ENCODE measurements at places on chromosomes 5 and 9.
A peak's percentile ranks its signal among the peaks of the same experiment; 100 is the strongest.

DNA sequence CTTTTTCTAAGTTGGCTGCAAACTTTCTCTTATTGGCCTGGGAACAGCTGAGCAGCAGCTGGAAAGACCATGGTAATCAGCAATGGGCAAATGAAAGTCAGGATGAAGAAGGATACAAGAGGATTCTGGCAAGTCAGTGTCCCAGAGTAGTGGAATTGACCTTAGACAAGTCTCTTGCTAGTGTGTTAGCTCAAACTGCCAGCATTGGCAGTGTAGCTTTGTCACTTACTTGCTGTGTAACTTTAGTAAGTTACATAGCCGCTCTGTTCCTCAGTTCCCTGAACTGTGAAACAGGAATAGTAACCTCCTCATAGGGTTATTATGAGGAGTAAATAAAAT is 3.6 kb downstream of the ALDH1A1 start:
- DNase-seq = no peak

DNA sequence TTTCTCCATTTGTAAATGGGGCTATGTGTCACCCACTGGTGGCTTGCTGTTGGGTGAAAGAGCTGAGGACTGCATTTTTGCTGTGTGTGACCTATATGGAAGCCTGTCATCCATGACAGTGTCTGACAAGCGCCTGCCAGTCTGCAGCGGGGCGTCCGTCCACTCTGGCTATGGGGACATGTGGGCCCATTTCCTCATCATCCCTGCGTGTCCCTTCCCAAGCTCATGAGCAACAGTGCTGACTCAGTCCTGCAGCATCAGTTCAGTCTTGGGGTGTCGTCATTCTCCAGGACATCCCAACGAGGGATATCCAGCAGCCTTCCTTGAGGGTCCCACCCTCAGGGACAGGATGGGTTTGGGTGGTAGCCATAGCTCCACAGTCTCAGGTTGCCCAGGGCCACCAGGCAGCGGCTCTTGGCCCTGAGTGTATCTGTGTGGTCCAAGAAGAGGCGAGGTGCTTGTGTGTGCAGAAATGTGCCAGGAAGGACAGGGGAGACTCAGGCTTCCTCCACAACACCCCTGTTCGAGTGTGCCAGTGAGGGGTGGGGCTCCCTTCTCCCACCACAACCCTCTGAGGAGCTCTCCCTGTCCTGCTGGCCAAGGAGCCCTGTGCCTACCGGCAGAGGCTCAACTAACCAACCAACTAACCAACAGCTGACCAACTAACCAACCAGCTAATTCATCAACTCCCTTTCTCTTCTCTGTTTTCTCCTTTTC is 2.1 kb downstream of the FGD3 start:
- no peak for DNase-seq

DNA sequence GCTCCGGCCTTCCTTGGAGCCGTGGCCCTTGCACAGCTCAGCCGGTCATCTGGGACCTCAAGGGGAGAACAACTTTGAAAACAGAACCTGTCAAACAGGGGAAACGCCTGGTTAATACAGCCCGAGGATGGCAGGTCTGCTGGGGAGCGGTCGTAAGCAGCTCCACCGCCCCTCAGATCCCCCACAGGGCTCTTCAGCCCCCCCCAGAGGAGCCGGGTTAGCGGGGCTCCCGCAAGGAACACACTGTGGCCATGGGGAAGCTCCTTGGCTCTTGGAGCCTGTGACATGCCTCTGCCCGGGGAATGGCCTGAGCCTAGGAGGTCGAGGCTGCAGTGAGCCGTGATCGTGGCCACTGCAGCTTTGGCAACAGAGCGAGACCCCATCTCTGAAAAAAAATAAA is 6.8 kb downstream of the TMEM250 start:
- DNase-seq = no peak

DNA sequence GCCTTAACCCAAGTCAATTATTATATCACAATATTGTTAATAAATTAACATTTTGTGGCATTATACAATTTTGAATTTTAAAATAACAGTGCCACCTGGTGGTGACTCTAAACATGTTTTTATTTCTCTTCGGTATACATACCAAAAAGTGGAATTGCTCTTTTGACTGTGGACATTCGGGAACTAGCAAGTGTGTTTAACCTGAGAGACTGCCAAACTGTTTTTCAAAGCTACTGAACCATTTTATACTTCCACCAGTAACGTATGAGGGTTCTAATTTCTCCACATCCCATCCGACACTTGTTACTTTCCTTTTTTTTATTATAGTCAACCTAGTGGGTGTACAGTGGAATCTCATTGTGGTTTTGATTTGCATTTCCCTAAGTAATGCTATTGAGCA is 18.3 kb upstream of the HSDL2 start:
- no peak for DNase-seq

- DNase-seq = peak; percentile 27
Measured at GRCh38 chr9:114662081-114662989, 4.7 kb upstream of the TEX53 start.

GRCh38 chr5:83199126-83199525 is 121.8 kb downstream of the XRCC4 start:
- DNase-seq = no peak

GRCh38 chr5:80234116-80234948 is 21.5 kb downstream of the SERINC5 start:
- no peak for DNase-seq

DNA sequence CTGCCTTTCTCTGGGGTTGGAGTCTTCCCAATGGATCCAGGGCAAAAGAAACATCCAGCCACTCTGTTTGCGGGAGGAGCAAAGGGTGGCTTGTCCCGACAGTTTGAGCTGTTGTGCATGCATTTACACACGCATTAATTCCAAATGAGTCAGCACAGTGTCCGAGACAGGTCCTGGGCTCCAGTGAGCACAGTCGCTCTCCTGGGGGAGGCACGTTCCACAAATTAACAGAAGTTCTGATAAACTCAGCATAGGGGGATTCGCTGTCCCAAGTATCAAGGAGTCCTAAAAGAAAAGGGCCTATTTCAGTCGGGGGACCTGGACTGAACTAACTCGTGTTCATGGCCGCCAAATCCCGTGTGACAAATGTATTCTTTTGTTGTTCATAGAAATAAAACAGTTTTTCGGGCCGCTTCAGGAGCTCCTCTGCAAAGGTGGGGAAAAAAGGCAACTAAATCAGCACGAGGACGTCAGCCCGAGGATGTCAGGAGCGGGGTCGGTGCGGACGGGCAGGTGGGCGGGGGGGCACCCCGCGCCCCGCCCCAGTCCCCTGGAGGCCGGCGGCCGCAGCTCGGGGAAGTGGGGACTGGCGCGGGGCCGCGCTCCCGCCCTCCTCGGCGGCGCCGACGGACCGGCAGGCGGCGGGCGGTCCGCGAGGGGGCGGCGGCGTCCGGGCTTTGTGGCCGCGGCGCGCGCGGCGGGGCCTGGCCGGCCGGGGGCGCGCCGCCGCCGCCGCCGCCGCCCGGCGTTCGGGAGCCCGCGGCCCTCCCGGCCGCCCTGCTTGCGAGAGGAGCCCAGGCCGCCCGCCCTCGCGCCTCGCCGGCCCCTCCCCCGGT is at the start of gene MSANTD3:
Gene MSANTD3, plus strand, starts transcription at position 614 of the 836 bp plus-strand sequence. CDS start 14,796 bp downstream, outside the sequence.
- DNase-seq = peak; percentile 69

Data from iris pigment epithelial cell (primary cell).